ENCODE measurements at places on chromosomes 3 and 15.

GRCh38 chr3:22893644-22894325, 309.3 kb upstream of the UBE2E2 start:
- no peak for DNase-seq

DNA sequence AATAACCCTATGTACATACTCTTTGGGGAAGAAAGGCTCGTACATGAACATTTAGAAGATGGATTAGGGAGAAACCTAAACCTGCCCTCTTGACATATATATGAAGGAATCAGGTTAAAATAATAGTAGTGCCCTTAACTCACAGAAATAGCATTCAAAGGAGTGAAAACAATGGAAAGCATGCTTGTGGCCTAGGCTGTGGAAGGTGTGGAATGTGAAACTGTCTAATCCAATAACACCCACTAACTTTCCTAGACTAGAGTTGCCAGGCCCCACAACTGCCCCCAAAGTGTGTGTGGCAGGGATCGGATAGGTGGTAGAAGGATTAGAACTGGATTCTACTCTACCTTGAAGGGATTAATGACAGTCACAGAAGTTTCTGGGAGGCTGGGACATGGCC, 317.4 kb upstream of the LRRFIP2 start:
- no peak for DNase-seq

DNA sequence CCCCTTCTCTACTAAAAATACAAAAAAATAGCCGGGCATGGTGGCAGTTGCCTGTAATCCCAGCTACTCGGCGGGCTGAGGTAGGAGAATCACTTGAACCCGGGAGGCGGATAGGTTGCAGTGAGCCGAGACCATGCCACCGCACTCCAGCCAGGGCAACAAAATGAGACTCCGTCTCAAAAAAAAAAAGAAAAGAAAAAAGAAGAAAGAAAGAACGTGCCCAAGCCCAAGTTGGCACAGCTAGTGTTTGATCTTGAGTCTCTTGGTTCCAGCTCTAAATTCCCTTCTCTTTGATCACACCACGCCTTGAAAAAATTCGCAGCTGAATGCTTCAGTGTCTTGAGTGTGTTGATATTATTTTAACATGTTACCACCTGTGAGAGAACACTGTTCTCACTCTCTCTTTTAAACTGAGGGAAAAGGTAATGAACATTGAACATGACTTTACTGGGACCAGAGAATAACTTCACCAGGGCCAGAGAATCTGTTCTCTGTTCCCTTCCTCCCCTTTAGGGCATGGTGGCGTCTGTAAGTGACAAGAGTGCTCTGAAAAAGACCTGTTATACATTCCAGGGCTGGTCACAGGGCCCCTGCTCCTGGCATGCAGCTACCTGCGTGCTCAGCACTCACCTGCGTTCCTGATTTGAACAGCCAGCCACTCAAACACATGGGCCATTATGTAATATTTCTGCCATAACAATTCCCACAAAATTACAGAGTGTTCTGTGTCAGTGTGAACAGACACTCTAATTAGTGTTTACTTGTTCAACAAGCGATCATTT, 19.0 kb downstream of the SLCO3A1 start:
- no peak for DNase-seq

DNA sequence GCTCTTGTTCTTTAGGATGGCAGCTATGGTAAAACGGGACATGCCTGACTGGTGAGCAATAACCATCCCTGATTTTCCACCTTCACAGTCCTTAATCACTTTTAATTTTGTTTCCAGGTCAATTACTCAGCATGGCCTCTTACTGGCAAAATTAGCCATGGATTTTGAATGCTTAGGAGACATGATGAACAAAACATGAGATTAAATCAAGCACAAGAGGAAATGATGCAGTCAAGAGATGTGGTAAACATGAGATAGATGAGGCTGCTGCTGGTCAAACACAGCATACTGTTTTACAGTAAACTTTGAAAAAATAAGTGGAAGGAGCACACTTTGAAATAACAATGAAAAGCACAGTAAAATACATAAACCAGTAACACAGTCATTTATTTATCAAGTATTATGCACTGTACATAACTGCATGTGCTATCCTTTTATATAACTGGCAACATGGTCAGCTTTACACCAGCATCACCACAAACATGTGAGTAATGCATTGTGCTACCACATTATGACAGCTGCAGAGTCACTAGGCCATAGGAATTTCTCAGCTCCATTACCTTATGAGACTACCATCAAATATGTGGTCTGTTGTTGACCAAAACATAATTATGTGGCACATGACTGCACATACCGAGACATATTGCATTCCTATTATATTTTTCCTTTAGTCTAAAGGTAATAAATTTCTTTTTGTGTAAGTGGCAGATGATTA, 30.1 kb upstream of the ZNF502 start:
- no peak for DNase-seq

DNA sequence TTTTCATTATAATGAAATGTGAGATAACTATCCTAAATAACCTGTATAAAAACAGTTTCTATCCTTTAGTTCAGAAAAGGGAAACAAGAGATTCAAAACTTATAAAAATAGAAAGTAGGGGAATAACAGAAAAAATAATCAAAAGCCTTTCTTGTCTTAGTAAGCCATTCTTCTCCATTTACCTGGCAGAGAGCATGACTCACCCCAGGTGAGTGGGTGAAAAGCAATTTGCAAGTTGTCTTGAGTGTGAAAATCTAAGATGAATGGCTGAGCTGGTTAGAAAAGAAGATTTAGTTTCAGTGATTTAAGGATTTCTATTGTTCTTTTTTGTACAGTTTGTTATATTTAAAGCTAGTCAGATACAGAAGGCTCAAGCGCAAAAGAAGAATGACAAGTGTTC, 702.0 kb downstream of the GRM7 start:
- no peak for DNase-seq

DNA sequence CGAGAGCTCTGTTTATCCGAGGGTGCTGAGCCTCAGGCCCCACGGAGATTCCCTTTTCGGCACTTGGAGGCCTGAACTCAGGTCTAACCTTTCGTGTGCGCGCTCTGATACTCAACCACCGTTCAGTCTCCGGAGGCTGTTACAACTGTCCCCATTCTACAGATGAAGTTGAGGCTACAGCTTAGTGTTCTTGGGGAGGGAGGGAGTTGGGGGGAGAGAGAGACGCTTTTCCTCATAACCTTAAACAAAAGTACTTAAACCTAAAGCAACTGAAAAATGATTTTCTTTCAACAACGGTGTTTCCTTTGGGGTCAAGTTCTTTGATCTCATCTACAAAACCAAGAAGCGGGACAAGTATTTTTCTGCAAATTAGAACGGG, 952 bp upstream of the CHST2 start:
- DNase-seq = no peak

- DNase-seq = no peak
These were observed 57.4 kb upstream of the ST3GAL6 start for GRCh38 chr3:98705694-98706093.

GRCh38 chr15:91892436-91892835, 38.9 kb downstream of the SLCO3A1 start:
- DNase-seq = no peak

GRCh38 chr15:79154483-79155135, 64.0 kb upstream of the RASGRF1 start:
- DNase-seq = no peak

DNA sequence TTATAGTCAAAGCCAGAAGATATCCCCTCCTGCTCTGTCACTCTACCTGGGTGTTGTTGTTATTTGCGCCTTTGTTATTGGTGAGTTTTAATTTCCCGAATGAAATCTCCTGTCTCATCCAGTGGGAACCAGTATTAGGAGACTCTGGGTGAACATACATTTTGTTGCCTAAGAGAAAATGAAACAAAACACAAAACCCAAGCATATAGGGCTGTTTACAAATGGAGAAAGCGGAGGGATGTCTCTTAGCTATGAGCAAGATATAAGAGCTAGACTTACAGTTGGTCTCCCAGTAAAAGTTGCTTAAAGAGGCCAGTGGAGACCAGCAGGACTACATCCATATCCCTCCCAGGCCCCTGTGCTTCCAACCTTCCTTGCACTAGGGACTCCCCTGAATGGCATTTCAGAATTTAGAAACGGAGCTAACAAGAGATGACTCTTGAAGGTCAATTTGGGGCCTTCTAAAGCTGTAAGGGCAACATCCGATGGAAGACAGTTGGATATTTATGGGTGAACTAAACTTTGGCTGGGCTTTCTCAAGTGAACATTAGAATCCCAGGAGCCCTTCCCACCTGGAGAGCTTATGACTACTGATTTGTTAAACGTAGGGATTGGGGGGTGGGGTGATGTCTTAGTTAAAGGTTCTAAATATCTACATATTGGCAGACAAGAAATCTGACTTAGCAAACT, 2.7 kb downstream of the EOMES start:
- no peak for DNase-seq

DNA sequence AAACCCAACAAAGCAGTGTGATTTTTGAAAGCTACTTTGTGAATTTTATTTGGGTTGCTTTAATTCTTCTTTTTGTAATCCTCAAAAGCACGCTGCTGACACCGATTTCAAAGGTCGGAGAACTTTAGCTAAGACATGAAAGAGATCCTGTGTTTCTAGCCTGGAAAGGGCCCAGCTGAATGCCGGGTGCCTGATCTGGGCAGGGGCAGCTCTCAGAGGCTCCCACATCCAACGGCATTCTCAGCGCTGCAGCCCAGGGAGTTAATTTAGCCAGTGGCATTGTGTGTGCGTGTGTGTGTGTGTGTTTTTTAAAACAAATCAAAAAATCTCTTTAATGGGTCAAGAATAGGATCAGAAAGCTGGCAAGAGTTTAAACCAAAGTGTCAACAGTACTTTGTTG, 6.6 kb downstream of the RBP1 start:
- no peak for DNase-seq

GRCh38 chr3:148962513-148962912, 28.8 kb upstream of the GYG1 start:
- no peak for DNase-seq

GRCh38 chr15:47670365-47670764, 46.9 kb upstream of the SEMA6D start:
- no peak for DNase-seq

GRCh38 chr15:58484791-58485600, 53.2 kb downstream of the LIPC start:
- DNase-seq = no peak

DNA sequence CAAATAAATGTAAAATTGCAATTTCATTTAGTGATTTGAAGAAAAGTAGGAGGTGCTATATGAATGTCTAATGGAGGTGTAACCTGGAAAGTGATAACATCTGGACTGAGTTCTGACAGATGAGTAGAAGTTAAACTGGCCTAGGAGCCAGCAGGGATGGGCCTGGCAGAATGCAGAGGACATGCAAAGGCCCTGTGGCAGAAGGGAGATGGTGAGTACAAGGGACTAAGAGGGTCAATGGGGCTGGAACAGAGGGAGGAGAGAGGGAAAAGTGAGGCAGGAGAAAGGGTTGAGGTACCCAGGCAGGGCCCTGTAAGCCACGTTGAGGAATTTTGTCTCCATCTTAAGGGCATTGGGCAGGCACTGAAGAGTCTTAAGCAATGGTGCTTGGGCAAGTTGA, 3.4 kb upstream of the PPP1R14D start:
- DNase-seq = no peak

DNA sequence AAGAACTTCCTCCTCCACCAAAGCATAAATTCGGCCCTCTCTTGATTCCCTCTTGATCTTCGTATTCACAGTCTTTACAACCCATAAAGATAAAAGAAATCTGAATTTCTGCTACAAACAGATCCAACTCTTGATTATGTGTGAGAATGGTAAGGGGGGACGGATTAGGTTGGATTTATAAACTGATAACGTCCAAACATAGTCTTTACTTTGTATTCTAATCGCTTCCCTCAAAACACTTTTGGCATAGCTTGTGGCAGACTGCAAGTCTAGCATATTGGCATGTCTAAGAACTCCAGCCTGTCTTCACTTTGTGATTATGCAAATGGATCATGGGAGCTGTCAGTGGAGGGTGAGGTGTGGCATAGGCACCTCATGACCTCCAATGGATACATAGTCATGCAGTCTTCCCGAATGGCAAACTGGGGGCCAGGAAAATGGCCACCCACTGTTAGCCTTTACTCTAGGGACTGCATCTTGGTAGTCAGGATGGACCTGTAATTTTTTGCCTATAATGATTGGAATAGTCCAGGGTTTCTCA, 24.3 kb upstream of the GPR171 start:
- DNase-seq = no peak
